Hematopoietic multipotent progenitor cell (in vitro differentiated cells): ENCODE measurements at places on chromosomes 5 and 9.

DNA sequence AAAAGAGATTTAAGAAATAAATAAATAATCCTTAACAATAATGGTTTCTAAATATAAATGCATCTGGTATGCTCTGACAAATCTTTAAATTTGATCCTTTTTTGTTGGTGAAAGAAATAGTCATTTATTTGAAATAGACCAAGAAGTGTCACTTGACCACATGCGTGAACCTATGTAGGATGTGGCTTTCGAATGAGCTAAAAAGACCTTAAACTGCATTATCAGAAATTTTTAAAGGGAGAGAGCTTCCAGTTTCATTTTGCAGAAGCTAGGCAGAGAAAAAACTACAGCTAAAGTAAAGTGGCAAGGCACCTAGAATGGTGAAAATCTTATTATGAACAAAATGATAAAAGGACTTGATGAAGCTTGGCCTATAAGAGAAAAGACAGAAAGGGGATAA is 309.2 kb upstream of the EFNA5 start:
- no peak for DNase-seq

DNA sequence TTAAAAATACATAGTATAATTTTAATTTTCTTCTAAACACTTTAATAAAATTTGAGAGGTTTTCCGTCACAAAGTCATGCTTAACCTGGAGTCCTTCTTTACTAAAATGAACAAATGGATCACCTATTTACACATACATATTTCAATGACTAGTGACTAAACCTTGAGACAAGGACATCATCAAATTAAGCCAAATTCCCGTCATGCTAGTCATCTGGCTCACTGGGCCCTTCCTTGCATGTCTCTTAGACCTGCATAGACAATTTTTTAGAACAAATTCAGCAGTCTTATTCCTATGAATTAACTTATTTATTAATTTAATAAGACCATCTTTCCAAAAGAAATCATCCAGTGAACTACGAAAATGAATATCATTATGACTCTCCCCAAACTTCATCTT is 26.6 kb downstream of the ERAP2 start:
- DNase-seq = no peak

DNA sequence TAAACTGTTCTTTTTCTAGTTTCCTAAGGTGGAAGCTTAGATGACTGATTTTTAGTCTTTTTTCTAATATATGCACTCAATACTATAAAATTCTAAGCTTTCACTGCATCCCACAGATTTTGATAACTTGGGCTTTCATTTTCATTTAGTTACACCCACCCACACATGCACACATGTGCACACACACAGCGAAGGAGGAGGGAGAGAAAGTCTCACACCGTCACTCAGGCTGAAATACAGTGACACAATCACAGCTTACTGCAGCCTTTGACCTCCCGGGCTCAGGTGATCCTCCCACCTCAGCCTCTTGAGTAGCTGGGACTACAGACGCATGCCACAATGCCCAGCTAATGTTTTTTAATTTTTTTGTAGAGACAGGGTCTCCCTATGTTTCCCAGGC is 96.5 kb downstream of the SMIM23 start:
- no peak for DNase-seq

DNA sequence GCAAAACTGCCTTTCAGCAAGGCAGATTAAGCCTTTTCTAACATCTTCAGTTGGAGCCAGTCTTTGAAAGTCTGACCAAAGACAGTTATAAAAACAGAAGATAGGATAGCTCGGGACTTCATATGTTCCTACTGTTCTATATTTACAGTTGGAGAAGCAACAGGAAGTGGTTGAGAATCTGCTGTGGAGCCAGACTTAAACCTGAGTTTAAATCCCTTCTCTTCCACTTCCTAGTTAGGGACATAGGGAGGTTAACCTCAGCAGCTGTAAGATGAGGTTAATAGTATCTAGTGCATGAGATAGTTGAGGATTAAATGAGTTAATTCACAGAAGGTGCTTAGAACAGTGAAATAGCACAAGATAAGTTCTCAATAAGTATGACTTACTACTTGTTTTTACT is 84.5 kb upstream of the FREM1 start:
- DNase-seq = no peak

GRCh38 chr5:160169326-160169725 is 50.1 kb upstream of the PWWP2A start:
- no peak for DNase-seq

DNA sequence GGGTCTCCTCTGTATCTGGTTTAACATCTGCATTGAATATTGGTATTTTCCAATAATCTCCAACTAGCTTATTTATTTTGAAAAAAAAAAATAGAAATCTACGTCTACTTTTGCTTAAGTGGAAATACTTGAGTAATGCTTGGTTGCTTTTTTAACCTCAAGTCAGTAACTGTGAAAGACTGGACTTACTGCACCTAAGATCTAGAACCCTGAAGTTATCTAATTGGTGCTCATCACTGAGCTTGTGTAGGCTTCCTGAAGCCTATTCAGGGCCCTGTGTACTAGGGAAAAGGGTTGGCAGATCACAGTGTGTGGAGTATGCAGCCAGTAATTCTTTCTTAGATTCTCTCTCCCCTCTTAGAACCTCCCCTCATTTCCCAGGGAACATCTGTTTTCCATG is 16.2 kb downstream of the SLC1A1 start:
- no peak for DNase-seq

DNA sequence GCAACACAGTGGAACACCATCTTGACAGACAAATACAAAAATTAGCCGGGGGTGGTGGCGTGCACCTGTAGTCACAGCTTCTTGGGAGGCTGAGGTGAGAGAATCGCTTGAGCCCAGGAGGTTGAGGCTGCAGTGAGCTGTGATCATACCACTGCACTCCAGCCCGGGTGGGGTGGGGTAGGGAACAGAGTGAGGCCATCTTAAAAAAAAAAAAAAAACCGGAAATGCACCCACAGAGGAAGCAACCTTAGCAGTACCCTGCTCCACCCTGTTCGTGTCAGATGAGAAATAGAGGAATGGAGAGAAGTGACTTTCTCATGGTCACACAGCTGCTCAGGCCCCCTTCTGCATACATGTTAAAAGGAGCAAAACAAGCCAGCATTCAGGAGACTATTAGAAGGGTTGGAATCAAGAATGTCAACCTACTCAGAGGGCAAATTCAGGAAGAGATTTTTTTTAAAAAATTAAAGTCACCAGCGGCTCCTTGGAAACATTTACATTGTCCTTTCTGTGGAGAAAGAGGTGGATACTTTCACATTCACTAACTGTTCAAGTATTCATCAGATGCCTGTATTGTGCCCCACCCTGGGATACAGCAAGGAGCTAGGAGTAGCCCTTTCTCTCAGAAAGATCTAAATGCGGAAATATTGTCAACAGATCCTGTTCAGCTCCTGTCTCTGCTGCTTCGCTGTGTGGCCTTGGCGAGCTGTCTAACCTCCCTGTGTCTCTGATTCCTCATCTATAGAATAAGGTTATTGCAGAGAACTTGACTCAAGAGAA is 41.0 kb downstream of the CYFIP2 start:
- no peak for DNase-seq

GRCh38 chr9:15271403-15271802 is 35.6 kb downstream of the TTC39B start:
- no peak for DNase-seq
